NCI-H510A (cell line): ENCODE measurements at places on chromosomes 16 and 17.

- DNase-seq: no peak
These were observed 27.4 kb downstream of the NDEL1 start for GRCh38 chr17:8463099-8463498.

DNA sequence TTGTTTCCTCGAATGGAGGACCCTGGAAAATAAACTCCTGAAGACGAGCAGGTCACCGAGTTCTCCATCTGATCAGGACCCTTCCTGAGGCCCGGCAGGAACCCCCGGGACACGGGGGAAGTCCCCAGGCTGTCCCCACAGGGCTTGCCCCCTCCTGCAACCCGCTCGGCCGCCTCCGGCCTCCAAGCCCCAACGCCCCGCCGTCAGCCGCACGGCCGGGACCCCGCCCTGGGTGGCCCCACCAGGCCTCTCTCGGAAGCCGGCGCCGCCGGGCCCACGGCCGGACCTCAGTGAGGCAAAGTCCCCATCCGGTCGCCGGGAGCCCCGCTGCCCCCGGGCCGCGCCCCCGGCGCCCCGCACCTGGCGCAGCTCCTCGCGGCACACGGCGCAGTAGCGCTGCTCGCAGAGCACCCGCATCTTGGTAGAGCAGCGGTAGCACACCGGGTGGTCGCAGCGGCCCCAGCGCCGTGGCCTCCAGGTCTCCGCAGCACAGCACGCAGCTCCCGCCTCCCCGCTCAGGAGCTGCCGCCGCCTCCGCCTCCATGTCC is 383 bp downstream of the ZNF598 start:
- no peak for DNase-seq

DNA sequence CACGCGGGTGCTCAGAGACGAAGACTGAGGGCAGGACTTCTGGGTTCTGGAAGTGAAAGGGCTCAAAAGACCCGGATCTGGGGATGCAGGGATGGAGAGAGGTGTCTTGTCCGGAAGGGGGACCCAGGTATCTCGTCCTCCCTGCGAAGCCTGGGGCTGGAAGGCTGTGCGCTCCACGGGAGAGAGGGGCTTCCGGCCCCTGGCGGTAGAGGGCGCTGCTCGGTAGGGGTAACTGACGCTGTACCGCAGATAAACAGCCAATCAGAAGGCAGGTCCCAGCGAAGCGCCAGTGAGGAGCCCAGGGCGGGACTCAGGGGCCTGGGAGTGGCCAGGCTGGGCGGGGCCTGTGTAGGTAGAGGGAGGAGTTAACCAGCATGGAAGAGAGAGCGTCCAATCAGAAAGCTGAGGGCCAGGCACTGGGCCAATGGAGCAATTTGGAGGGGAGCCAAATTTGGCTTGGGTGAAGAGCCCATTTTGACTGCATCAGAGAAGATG is 804 bp downstream of the TGFB1I1 start:
- peak; percentile 40 for DNase-seq

DNA sequence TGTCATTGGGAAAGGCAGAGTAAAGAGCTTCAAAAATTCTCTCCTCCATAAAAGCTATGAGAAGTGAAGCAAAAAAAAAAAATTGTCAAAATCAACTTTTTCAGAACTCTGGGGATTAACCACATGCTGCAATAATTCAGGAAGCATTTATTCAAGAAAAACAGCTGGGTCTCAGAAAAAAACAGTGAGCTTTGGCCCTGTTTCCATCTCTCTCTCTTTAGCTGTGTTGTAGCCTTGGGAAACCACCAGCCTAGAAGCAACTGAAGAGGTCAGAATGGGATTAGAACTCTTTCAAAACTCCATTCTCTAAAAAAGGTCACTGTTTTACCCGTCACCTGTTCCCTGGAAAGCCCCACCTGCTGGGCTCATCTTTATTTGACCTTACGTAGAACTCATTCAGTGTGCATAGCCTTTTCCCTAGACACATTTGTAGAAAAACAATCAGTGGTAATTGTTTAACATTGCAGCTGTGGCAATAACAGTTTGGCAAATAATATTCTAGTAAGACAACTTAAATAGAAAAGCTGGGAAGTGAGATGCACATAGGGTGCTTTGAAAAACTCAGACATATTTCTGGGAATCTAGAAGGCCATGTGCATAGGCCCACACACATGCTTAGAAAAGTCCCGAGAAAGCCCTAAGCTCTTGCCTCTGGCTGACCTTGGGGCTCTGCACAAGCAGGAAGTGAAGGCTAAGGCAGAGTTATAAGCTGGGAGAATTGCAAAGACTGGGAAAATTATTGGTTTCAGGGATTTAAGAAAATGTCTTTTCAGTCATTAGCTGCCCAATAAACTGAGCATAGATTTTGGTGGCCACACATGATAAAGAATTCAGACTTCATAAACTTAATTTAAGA is 18.0 kb downstream of the SLC5A11 start:
- DNase-seq: no peak

- DNase-seq: no peak
These were observed 74.3 kb downstream of the CA4 start for GRCh38 chr17:60224064-60224463.
